ENCODE measurements at places on chromosomes 5 and 9.

GRCh38 chr5:95615164-95615467 is 4.8 kb upstream of the GPR150 start:
- no peak for DNase-seq

DNA sequence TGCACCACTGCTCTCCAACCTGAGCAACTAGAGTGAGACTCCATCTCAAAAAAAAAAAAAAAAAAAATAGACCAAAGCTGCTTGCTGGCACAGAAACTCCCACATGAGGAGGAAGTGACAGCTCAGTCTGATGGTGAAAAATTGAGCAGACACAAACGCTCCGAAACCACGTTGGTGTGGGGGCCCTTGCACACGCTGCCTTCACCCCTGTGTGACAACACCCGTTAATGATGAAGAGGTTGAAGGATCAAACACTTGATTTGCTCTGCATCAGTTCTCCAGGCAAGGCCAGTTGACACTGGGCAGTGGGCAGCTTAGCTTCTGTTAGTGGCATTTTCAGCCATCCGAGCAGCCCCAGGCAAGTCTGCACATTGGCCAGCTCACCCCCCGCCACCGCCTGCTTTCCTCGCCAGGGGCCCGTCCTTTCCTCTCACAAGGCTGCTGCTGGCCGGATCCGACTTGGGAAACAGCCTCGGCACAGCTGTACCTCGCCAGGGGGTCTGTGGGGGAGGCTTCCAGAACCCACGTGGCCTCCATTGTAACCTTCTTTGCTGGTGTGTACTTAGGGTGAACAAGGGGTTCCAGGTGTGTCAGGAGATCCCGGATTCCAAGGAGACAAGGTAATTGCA is 79.8 kb downstream of the COL27A1 start:
- DNase-seq: no peak

- no peak for DNase-seq
Measured at GRCh38 chr5:145830594-145830993, 4.5 kb downstream of the PRELID2 start.

DNA sequence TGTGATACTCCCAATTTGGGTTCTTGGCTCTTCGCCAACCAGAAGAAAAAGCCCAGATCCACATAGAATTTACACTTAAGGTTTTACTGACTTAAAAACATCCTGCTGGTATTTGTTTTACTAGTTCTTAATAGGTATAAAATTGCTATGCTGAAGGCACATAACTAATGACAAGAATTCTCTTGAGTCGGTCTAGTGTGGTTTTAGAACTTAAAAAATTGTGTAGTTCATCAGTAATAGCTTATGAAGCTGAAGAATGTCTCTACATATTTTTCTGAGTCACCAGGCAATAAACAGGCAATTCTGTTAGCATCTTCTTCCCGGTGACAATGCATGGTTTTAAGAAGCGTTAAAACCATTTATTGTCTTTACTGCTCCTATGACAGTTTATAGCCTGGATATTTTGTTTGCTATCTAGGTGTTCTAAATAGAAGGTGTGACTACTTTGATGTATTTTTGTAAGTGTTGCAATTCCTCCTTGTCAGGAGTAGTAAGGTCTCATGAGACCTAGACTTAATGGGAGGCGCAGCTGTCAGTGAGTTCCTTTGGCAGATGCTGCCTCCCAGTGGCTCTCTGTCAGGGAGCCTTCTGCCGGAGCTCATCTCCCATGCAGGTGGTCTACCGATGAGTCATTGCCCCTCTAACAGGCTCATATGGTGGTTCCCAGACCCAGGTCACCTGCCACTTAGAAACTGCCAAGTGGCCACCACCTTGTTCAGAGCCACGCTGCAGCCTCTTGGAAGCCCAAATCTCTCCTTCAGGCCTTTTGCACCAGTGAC is 173.8 kb downstream of the MAST4 start:
- DNase-seq: no peak

DNA sequence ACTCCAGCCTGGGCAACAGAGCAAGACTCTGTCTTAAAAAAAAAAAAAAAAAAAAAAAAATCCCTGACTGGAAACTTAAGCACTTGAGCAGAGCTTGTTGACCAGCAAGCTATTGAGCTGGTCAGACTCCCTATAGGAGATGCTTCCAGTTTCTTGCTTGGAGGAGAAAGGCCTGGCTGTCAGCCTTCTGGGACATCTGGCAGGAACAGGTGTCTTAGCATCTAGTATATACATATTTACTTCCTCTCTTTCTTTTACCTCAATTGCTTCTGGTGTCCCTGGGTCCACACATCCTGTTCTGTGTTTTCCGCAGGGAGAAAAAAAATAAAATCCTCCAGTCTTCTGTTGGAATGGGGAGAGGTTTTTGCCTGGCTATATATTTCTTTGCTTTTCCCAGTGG is 60.1 kb downstream of the PRKACG start:
- no peak for DNase-seq

GRCh38 chr9:120351106-120351505 is 228.9 kb downstream of the CDK5RAP2 start:
- no peak for DNase-seq

GRCh38 chr9:129595311-129595741 is 25.6 kb downstream of the C9orf50 start:
- no peak for DNase-seq

DNA sequence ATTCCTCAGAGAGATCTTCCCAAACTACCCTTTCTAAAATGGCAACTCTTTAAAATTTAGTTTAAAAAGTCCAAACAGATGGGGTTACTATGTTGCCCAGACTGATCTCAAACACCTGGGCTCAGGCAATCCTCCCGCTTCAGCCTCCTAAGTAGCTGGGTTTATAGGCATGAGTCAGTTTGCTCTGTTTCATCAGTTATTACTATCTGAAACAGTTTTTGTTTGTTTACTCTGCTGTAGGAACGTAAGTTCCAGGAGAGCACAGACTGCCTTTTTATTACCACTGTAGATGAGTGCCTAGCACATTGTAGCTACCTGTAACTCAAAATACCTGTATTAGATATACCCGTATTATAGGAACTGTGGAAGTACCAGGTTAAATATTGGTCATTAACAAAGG is 89.4 kb downstream of the UHRF2 start:
- DNase-seq: no peak

- DNase-seq: no peak
Measured at GRCh38 chr5:1317921-1318565, 23.2 kb upstream of the TERT start.

DNA sequence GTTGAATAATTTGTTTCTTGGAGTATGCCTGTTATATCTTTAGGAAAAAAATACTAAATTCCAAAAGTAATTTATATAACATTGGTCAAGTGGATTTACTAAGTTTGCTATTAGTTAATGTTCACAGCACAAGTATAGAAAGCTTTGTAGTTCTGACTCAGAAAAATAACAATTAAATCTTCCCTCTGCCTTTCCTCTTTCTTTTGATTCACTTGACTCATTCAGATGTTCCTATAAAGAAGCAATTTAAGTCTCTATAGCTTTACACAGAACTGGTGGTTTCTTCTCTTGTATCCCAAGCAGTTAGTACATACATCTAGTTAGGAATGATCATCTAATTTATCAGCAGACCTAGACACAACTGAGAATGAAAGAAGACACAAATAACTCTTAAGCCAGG is 4.5 kb upstream of the CDC42SE2 start:
- DNase-seq: no peak

GRCh38 chr5:132267931-132268768 is 10.7 kb downstream of the PDLIM4 start:
- DNase-seq: no peak

DNA sequence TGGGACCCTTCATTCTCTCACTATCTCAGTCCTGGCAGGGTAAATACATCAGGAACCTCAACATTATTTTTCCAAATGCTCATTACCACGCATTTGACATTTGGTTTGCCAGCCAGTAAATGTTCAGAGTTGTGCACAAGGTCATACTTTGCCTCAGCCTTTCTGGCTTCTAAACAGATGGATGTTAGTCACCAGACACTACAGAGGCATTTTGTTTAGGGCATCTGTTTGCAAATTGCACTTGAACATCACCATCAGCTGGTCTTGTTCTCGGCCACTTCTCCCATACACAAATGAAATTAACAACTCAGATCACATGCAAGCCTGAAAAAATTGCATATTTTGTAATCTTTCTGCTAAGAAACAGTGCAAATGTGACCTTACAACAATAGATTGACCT is 75.0 kb upstream of the SLC1A1 start:
- DNase-seq: no peak

GRCh38 chr5:72572236-72572765 is 65.1 kb upstream of the ZNF366 start:
- no peak for DNase-seq

DNA sequence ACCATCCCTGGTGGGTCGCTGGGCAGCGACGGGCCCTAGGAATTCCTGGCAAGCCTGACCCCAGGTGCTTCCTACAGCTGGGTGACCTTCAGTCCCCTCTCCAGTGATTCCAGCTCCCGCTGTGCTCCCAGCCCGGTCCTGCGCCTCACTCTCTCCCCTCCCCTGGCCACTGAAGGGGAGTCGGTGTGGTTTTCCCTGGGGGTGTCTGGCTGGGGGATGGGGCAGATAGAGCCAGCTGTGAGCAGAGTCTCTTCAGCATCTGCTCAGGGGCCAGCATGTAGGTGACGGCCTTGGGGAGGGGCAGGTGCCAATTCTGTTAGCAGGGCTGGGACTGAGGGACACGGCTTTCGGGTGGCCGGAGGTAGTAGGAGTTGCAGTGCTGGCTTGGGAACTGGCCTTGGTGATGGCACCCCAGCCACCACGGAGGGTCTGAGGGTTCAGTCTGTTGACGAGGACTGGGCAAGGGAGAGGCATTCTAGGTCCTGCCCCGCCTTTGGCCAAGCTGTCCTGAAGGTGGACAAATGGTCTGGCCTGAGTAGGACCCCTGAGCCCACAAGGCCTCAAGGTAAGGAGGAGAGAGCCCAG is 3.2 kb downstream of the GPSM1 start:
- DNase-seq: no peak

All from GM19239 (cell line).